ENCODE measurements at places on chromosomes 2 and 18.
A peak's percentile ranks its signal among the peaks of the same experiment; 100 is the strongest.

GRCh38 chr18:79924814-79925731, 26.4 kb downstream of the SLC66A2 start:
- DNase-seq: peak; percentile 77

- DNase-seq: no peak
Observed at GRCh38 chr2:216732334-216732733, 37.0 kb upstream of the IGFBP5 start.

- DNase-seq: no peak
Observed at GRCh38 chr2:192381082-192381481, 186.3 kb upstream of the TMEFF2 start.

DNA sequence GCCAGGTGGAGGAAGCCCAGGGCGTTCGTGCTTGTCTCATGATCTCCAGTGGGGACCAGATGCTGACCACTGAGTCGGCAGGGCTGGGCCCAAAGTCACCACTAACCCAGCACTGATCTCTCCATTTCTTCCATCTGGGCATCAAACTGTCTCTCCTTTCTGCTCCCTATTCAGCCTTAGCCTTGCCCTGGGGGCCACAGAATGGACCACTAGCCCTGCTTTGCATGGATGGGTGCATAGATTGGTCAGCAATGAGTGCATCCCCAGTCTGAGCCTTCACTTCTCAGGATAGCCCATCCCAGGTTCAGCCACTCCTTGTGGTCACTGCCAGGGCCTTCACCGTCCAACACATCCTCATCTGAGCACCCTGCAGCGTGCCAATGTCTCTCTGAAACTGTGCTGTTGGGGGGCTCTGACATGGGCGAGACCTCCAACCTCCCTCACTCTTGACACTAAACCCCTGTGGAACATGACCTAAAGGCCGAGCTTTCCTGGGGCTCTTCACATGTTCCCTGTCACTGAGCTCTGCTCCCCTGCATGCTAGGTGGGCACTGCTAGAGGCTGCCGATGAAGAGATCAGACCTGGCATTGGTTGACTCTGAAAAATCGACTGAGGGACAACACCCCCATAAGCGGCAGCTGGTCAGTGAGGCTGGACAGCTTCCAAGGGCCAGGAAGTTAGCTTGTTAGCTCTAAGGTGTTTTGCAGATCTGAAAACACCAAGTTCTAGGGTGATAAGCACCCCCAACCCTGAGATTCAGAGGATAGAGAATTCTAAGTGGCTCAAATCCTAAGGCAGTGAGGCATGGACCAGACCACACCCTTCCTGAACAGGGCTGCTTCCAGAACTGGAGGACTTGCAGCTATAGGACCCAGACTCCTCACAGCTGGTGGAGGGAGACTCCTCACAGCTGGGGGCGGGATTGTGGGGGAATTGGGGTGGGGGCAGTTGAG, 61.7 kb downstream of the HS1BP3 start:
- no peak for DNase-seq

- DNase-seq: no peak
Observed at GRCh38 chr18:55013685-55014084, 54.4 kb upstream of the CCDC68 start.

- no peak for DNase-seq
Observed at GRCh38 chr2:32005371-32005976, 5.3 kb downstream of the MEMO1 start.

DNA sequence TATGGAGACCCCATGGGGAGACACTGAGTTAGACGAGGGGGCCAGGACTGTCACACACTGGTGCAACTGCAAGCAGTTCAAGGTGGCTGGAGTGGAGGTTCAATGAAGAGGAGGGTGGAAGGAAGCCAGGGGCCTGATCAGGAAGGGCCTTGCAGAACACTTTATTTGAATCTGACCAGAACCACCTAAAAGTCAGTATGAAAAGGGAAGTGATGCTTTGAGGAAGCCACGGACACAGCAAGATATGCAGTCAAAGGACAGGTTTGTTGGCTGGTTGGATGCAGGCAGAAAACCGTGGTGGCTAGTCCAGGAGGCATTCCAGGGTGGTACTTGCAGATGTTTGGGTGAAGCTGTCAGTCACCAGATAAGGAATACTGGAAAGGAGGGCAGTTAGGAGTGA, 3.5 kb upstream of the FAM124B start:
- no peak for DNase-seq

- no peak for DNase-seq
Observed at GRCh38 chr2:118738524-118739308, 108.7 kb downstream of the EN1 start.

DNA sequence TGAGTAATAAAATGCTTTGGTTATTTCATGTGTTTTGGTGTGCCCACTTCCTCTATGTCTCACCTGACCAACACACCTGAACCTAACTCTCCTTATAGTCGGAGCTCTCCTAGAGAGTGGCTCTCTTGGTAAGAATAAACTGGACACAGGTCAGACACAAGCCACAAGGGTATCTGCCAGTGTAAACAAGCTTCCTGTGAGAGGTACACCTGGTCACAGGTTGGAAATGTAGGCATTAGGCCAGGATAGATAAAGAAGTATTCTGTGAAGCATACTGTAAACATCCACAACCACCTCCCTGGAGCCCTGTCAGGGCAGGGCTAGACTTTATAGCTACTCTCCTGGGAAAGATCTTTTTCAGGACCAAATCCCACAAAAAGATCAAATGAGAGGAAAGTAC, 69.4 kb downstream of the ZDBF2 start:
- no peak for DNase-seq

- DNase-seq: no peak
Observed at GRCh38 chr2:38515155-38516074, 87.3 kb downstream of the HNRNPLL start.

GRCh38 chr2:71743995-71744675, 290.8 kb downstream of the DYSF start:
- peak; percentile 23 for DNase-seq

DNA sequence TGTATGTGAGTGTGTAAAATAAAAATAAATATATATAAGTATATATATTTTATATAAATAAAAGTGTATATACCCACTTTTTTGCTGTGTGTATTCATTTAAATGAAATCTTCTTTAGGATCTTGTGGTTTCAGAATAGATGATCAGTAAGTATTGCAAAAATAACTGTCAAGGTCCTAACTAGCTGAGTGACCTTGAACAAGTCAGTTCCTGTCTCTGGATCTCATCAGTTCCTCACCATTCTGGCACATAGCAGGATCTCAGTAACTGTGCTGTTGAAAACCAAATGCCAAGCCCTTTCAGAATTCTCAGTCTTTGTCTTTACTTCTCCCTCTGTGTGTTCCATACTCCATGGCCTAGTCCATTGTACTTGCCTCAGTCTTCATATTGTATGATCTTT, 115.3 kb upstream of the CXCR4 start:
- DNase-seq: no peak
